T-helper 2 cell (primary cell): ENCODE measurements at places on chromosomes 2 and 18.
A peak's percentile ranks its signal among the peaks of the same experiment; 100 is the strongest.

DNA sequence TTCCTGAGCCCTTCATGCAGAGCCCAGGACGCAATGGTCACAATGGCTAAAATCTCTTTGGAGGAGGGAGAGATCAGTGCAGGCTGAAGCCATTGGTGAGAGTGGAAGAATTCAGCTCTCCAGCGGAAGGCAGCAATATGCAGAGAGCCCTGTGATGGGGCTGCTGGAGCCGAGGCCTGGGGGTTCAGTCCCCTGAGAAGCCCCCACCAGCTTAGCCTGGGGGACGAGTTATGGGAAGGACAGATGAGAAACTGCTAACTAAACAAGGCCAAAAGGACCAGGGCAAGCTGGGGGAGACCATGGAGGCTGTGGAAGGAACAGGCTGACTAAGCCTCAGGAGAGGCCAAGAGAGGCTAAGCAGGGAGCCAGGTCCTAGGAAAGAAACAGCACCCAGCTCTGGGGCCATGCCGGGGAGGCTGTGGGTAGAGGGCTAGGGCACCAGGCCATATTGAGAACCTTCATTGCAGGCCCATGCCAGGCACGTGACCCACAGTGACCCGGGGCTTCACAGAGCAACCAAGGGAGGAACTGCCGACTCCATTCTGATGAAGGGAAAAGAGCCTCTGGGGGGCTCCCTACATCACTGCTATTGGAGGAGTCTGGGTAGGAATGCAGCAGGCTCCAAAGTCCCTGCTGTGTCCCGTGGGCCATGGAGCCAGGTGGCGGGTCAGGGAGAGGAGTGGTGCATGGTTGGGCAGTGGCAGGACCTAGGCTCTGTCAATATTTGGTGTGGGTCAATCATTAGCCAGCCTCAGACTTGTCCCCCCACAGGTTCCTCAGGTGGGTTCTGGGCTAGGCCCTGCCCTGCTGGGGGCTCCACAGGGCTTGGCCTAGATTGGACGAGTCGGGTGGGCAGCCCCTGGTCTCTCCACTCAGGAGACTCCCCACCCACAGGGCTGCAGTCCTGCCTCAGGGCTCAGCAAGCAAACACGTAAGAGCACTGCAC is 19.8 kb downstream of the PROC start:
- DNase-seq, result no peak

- no peak for DNase-seq
Observed at GRCh38 chr2:15279201-15279876, 281.8 kb downstream of the NBAS start.

DNA sequence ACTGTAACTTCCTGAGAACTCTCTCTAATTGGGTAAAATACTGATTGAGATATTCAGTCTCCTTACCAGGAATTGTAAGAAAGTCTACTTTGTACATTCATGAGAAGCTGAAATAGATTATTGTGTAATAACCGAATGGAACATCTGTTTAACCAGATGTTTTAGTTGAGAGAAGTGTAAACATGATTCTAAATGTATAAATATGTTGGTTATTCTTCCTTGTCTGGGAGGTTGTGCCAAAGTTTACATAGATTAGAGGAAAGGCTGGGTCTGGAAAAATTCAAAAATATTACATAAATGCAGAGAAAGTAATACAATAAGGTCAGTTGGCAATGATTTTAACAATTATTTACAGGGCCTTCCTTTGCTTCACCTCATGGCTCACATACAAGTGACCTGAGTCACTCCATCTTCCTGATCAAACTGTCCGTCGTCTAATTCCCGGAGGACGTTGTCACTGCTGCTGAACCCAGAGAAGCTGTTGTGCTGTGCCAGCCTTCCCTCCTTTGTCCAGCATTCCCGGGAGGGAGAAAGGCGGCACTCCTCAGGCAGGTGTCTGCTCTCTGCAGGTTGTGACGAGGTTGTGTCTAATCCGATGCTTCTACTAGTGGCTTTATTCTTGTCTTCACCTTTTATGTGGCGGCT is 55.9 kb downstream of the MOB4 start:
- DNase-seq, result no peak

DNA sequence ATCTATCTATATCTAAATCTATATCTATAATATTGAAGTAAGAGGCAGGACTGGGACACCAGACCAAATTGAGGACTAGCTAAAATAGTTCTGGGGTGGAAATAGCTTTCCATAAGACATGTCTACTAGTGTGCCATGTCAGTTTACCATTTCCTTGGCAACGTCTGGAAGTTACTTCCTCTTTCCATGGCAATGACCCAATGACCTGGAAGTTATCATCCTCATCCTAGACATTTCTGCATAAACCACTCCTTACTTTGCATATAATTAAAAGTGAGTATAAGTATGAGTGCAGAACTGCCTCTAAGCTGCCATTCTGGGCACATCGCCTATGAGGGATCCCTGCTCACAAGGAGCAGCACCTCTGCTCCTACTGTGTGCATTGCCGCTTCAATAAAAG is 734.0 kb upstream of the GCFC2 start:
- DNase-seq, result no peak

GRCh38 chr2:24082787-24083566 is 1.7 kb downstream of the TP53I3 start:
- DNase-seq, result no peak

GRCh38 chr2:86338778-86339295 is 1.4 kb upstream of the REEP1 start:
- no peak for DNase-seq

- no peak for DNase-seq
Observed at GRCh38 chr18:70135604-70136003, 69.9 kb downstream of the RTTN start.

- DNase-seq, result no peak
Observed at GRCh38 chr18:46320928-46321711, 216.9 kb downstream of the HAUS1 start.

- no peak for DNase-seq
Observed at GRCh38 chr2:182522405-182522896, 95.6 kb upstream of the PDE1A start.

GRCh38 chr2:22826703-22827102 is 558.3 kb upstream of the KLHL29 start:
- no peak for DNase-seq

GRCh38 chr2:73088703-73089102 is 17.2 kb upstream of the SFXN5 start:
- DNase-seq, result no peak

- peak; percentile 51 for DNase-seq
Observed at GRCh38 chr2:18540872-18541271, 19.6 kb downstream of the RDH14 start.

DNA sequence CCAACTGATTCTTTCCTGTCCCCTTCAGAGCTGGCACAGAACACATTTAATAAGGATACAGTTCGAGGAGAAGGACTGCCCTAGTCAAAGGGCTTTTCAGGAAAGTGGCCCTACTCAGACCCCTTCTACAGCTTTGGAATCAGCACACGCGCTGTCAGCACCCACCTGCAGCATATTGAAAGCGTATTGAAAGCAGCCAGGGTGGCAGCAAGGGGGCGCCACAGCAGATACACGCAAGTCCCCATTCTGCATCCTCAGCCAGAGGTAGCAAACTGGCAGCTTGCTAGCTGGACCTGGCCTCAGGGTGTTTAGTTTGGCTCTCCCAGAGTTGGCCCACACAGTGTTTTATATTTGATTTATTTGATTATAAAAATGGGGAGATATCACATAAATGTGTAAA is 101.0 kb upstream of the NT5C1B start:
- DNase-seq, result no peak

- no peak for DNase-seq
Observed at GRCh38 chr2:215833531-215834162, 179.7 kb downstream of the MREG start.

GRCh38 chr18:42068030-42068429 is 113.0 kb downstream of the PIK3C3 start:
- DNase-seq, result no peak

DNA sequence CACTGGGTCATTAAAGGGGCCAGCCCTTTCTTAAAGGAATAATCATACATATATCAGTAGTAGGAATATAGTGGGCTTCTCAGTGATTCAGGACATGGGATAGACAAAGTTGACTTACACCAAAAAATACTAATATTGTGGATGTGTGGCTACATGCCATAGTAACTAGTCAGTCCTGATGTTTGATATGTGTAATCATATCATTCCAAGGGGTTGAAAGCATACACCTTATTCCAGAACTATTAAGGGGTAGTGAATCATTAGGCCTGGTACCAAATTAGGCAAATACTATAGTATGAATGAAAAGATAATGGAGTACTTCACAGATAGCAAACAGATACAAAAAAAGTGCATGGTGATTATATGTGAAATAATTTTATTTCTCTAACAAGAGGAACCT is 814.9 kb upstream of the NRXN1 start:
- DNase-seq, result no peak

DNA sequence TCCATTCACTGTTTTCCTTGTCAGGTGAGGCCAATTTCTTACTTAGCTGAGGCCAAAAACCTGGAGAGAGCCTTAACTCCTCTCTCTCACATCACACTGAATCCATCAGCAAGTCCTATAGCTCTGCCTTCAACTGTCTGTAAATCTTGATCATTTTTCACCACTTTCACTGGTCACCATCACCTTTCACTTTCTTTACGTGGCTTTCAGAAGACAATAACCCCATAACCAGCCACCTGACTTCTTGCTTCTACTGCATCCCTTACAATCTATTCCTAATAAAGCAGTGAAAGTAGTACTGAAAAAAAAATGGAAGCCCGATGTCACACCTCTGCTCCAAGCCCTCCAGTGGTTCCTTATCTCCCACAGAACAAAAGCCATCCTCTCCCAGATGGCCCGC is 7.7 kb downstream of the LOXL3 start:
- no peak for DNase-seq

DNA sequence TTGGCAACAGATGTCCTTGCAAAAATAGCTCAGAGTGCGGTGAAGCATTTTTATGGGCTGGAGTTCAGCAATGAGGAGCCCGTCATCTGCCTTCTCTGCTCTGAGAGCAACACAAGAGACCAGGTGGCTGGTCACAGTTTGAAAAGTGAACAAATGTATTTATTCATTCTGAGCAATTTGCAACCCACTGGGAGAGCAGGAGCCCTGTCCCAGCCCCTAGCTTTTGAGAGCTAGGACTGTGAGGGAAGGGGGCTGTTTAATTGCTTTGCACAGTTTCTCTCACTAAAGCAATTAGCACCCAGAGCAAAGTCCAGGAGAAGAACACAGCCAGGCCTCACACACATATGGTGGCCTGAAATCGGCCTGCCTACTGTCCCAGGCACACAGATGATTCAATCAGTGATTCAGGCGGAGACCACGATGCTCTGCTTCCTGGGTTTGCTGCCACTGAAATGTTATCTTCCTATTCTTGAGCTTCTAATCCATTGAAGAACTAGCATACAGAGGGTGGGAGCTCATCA is 646.1 kb upstream of the ACVR2A start:
- DNase-seq, result no peak

DNA sequence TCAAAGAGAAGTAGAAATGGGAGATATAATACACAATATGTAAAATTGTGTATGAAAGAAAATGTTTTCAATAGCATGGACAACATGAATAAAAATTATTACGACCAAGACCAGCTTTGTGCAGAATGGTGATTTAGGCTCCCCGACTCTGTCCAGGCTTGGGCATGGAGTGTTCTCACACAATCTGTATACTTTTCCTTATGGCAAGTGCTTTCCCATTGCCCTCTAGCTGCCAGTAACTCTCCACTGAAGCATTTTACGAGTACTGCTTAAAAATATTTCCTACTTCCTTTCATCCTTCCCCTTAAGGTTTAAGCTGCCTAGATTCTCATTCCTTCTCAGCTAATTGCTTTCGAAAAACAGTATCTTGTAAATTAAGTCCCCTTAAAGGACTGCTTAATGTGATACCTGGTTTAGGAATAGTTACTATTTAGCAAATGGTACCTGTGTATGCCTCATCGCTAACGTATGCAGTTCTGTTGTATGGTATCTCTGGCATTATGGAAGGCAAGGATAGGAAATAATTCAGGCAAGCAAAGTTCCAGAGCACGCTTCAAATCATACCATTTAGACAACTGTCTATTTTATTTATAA is 714.6 kb downstream of the ERBB4 start:
- DNase-seq, result no peak

DNA sequence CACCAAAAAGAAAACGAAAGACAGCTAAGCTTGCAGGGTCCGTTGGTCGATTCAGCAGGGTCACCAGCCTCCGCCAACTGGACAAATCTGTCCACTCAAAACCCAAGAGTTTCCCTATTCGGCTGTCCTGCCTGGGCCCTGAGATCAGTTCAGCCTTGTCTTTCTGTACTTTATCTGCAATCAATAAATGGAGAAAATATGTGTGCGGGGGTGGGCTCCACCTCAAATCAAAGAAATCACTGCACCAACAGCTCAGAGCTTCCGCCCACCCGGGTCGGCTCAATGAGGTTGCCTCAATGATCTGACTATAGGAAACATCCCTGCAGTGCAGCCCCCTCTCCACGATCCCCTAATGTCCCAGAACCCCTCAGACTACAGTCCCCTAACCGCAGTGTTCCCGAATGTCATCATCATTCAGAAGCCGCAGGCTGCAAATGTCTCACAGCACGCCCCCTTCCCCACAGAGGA is 447 bp downstream of the GGCX start:
- no peak for DNase-seq

- peak; percentile 50 for DNase-seq
Observed at GRCh38 chr2:10028988-10029874, 14.1 kb upstream of the KLF11 start.

GRCh38 chr2:96320728-96321622 is 4.1 kb upstream of the ITPRIPL1 start:
- peak; percentile 3 for DNase-seq

- DNase-seq, result no peak
Observed at GRCh38 chr2:196337208-196337953, 166.0 kb upstream of the STK17B start.

GRCh38 chr18:22433956-22434355 is 16.2 kb upstream of the CTAGE1 start:
- DNase-seq, result no peak

DNA sequence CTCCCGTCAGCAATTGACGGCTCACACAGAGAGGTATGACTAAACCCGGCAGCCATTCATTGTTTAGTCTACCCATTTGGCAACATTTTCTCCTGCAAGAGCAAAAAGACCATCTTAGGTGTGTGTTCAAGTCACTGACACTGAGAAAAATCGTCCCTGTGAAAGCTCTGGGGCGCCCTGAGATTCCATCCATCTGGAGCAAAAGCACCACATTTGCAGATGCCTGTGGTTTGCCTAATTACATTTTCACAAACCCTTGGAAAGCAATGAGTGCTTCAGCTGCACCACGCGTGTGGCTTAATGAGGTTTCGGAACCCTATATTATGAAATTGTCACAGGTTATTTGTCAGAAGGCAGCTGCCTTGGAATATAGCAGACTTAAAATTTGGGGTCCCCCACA is 110.7 kb upstream of the PTPRM start:
- DNase-seq, result no peak

DNA sequence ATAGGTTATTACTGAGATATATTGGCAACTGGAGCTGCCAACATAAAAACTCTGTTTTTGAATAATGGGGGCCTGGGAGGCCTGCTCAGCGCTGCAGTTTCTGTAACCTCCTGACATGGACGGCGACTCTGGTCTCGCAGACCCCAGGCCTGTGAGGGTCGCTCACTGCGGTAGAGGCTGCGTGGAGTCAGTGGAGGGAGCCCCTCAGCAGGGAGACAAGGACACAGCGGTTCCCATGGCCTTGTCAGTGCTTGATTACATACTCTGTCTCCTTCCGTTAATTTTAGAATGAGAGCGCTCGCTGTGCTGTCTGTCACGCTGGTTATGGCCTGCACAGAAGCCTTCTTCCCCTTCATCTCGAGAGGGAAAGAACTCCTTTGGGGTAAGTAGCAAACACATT is 858 bp downstream of the TPO start:
- DNase-seq, result no peak
